ENCODE measurements at places on chromosomes 12 and 14. TPM values are rescaled to one million over a fixed set of nuclear protein-coding genes. Genes with fewer than 3 reads are reported as not detected.

DNA sequence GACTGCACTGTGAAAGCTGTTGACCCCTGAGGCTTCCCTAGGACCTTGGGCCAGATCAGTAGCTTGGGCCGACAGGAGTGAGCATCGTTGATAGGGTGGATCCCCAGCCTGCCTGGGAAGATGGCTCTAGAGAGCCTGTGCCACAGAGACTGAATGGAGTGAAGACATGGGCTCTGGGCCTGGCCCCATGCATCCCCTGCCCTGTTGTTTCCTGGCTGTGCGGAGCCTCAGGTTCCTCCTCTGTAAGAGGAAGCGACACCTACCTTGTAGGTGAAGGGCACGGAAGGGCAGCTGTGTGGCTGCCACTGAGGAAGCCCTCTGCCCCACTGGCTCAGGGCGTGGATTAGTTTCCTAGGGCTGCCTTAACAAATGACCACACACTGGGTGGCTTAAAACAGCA is 23.9 kb downstream of the PLEKHG3 start:
- no peak overlapping the region for H3K4me3 ChIP-seq
- peaks cover 12% of the 10 kb centered on the region for H3K4me1 ChIP-seq
- DNase-seq: peak; percentile 13

DNA sequence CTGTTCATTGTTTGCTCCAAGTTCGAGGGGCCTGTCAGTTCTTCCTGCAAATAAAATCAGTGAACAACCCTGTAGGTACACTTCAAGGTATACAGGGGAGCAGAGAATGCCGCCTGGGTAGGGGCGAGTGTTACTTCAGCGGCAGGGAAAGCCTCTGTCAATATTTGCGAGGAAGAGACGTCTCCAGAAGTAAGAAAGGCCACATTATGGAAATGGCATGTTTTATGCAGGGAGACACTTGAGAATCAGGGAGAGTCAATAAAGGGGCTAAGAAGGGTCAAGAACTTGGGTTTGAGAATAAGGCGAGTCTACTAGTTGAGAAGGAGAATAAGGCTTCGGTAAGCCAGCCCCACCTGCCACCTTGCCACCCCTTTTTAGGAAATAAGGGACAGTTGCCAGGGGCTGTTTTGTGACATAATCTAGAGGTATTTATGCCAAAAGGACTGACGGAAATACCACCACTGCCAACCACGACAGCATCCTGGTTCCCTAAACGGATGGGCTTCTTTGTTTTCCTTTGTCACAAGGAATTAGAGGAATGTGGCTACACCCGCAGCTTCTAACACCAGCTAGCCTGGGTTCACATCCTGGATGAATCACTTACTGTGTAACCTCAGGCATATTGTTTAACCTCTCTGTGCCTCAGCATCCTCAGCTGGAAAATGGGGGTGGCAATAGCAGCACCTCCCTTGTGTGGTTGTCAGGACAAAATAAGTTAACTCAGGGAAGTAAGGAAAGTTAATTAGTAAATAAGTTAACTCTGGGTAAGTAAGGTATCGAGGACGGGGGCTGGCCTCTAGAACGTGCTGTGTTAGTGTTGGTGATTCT is 67.7 kb downstream of the EID3 start:
- no peak for DNase-seq
- no peaks in the 10 kb centered on the region for H3K27me3 ChIP-seq
- H3K4me1 ChIP-seq: no peaks in the 10 kb centered on the region
- H3K4me3 ChIP-seq: no peak overlapping the region
- no peak overlapping the region for H3K27ac ChIP-seq

DNA sequence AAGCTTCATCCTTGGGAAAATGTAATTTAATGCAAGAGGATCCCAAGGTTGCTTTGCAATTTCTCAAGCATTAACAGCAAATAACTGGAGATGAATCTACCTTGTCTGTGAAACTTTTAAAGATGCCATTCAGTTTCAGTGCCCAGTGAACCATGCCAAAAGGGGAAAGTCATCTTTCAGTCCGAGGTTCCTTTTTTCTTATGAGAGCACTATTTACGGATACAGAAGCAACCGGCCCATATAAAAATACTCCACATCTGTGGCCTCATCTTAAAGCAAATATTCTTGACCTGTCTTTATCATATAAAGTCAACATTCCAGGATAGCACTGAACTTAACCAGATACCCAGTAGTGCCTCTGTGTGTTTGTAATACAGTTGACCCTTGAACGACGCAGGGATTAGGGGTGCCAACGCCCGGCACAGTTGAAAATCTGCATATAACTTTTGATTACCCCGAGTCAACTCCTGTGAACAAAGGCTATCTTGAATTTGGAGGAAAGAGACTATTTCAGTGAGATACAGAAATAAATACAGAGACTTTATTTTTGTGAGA is 209.4 kb downstream of the PCNX1 start:
- no peaks in the 10 kb centered on the region for H3K36me3 ChIP-seq
- no peak overlapping the region for H3K4me3 ChIP-seq
- no peak overlapping the region for H3K27ac ChIP-seq

- no peak for DNase-seq
- H3K36me3 ChIP-seq: no peaks in the 10 kb centered on the region
- no peak overlapping the region for H3K27ac ChIP-seq
- H3K27me3 ChIP-seq: no peaks in the 10 kb centered on the region
- H3K4me1 ChIP-seq: peaks cover 15% of the 10 kb centered on the region
These were observed 1.8 kb downstream of the SART3 start for GRCh38 chr12:108559007-108559655.

DNA sequence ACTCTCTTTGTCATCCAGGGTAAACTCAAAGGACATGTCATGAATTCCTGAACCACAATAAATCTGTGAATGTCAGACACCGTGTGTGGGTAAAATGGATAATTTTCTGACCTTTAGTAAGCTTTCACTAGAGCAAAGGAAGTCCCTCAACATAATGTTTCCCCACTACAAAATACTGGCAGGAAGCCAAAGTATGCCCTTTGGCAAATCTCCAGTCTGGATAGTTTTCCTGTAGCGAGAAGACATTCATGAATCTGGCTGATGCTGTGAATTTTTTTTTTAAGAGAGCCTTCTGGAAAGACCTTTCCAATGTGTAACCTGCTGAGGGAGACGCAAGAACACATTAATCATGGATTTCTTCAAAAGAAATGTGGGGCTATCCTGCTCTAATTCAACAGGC is 389.6 kb upstream of the DDHD1 start:
- H3K27me3 ChIP-seq: no peaks in the 10 kb centered on the region
- DNase-seq: no peak
- no peaks in the 10 kb centered on the region for H3K36me3 ChIP-seq
- H3K4me3 ChIP-seq: no peak overlapping the region

GRCh38 chr12:122024132-122024785 is 2.6 kb downstream of the BCL7A start:
- H3K4me1 ChIP-seq: peaks cover 12% of the 10 kb centered on the region
- DNase-seq: peak; percentile 56
- H3K27me3 ChIP-seq: no peaks in the 10 kb centered on the region
- peak overlapping the region; percentile 89 for H3K27ac ChIP-seq

GRCh38 chr12:120259418-120260202 is 5.9 kb downstream of the PXN start:
- H3K36me3 ChIP-seq: no peaks in the 10 kb centered on the region
- H3K4me1 ChIP-seq: peaks cover 8% of the 10 kb centered on the region
- H3K27me3 ChIP-seq: no peaks in the 10 kb centered on the region
- no peak for DNase-seq
- H3K27ac ChIP-seq: no peak overlapping the region

- no peak overlapping the region for H3K4me3 ChIP-seq
- H3K27me3 ChIP-seq: no peaks in the 10 kb centered on the region
- no peaks in the 10 kb centered on the region for H3K36me3 ChIP-seq
- H3K27ac ChIP-seq: no peak overlapping the region
These were observed 91.3 kb upstream of the PLEKHA5 start for GRCh38 chr12:19038209-19038608.

- H3K27ac ChIP-seq: no peak overlapping the region
- no peaks in the 10 kb centered on the region for H3K4me1 ChIP-seq
- DNase-seq: no peak
- H3K36me3 ChIP-seq: no peaks in the 10 kb centered on the region
- H3K27me3 ChIP-seq: no peaks in the 10 kb centered on the region
- H3K4me3 ChIP-seq: no peak overlapping the region
These were observed 243.3 kb upstream of the FKBP4 start for GRCh38 chr12:2551412-2551900.

The HOXC6 gene
- 0.19 TPM for total RNA-seq

DNA sequence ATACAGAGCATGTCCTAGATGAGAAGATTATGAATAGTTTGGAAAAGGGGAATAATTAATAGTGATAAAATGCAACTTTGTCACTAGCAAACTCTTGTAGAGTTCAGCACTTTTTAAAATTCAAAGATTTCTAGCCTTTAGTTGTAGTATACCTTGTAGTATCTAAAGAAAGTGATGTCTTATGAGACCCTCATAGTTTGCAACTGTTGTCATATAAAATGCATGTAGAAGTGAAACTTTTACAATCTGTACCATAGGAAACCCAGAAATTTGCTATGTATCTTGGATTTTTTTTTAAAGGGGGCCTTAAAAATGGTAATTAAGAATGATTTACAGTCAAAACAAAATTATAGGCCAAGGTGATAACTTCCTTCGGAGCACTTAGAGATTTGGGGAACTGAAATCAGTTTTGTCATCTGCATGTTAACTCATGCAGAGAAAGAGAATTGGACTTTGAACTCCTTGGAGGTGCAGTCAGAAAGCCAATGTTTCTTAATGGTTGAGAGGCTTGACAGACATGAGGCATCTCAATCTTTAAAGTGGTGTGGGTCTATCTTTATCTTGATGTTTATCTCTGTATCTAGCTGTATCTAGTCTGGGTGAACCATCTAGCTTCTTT is 1.3 kb downstream of the LRRK2 start:
- no peaks in the 10 kb centered on the region for H3K27me3 ChIP-seq
- no peak overlapping the region for H3K27ac ChIP-seq
- H3K36me3 ChIP-seq: no peaks in the 10 kb centered on the region
- H3K4me3 ChIP-seq: peak overlapping the region; percentile 68
- no peak for DNase-seq

The LRIG3 gene
- 22.0 TPM for total RNA-seq

GRCh38 chr12:128365651-128366231 is 98.8 kb downstream of the TMEM132C start:
- H3K36me3 ChIP-seq: no peaks in the 10 kb centered on the region
- no peaks in the 10 kb centered on the region for H3K4me1 ChIP-seq
- no peak for DNase-seq
- no peak overlapping the region for H3K27ac ChIP-seq

DNA sequence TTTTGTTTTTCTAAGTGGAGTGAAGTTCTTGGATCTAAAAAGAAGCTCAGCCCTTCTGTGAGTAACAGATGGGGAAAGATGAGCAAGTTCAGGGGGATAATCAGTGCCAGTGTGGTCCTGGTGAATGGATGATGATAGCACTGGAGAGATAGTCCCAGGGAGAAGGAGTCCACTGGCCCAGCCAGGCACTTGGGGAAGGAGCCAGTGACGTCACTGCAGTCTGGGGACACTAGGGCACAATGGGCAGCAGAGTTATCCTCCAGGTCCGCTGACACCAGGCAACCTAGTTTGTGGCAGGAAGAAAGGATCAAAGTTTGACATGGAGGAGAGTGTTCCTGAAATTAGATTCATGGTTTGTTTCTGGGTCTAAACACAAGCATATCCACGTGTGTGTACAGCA is 101.5 kb downstream of the NTF3 start:
- H3K36me3 ChIP-seq: no peaks in the 10 kb centered on the region
- no peak for DNase-seq
- no peak overlapping the region for H3K27ac ChIP-seq
- H3K4me1 ChIP-seq: no peaks in the 10 kb centered on the region
- no peak overlapping the region for H3K4me3 ChIP-seq

- no peak overlapping the region for H3K27ac ChIP-seq
- no peaks in the 10 kb centered on the region for H3K27me3 ChIP-seq
- no peak for DNase-seq
- H3K4me3 ChIP-seq: no peak overlapping the region
- no peaks in the 10 kb centered on the region for H3K4me1 ChIP-seq
These were observed 12.4 kb downstream of the IL22 start for GRCh38 chr12:68240975-68241374.

The KRT2 gene
- total RNA-seq: not detected

DNA sequence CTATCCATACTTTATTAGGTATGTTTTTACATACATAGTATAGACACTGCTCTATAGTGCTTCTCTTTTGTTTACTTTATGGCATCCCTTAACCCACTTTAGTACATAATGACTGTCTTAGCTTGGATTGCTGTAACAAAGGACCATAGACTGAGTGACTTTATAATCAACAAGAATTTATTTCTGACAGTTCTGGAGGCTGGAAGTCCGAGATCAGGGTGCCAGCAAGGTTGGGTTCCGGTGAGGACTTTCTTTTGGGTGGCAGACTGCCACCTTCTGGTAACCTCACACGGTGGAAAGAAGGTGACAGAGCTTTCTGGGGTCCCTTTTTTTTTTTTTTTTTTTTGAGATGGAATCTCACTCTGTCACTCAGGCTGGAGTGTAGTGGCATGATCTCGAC is 48.6 kb upstream of the PPM1H start:
- no peak overlapping the region for H3K4me3 ChIP-seq
- H3K36me3 ChIP-seq: no peaks in the 10 kb centered on the region
- DNase-seq: no peak

The NID2 gene
- 3.8 TPM for total RNA-seq

GRCh38 chr12:82383930-82384552 is 25.7 kb downstream of the METTL25 start:
- no peaks in the 10 kb centered on the region for H3K36me3 ChIP-seq
- H3K27ac ChIP-seq: no peak overlapping the region
- H3K27me3 ChIP-seq: no peaks in the 10 kb centered on the region
- DNase-seq: no peak
- no peaks in the 10 kb centered on the region for H3K4me1 ChIP-seq

GRCh38 chr14:95156161-95157047 is 925 bp downstream of the DICER1 start:
- H3K36me3 ChIP-seq: no peaks in the 10 kb centered on the region
- peak; percentile 45 for DNase-seq
- peak overlapping the region; percentile 85 for H3K4me3 ChIP-seq
- H3K4me1 ChIP-seq: peaks cover 46% of the 10 kb centered on the region
- H3K27ac ChIP-seq: peak overlapping the region; percentile 96

GRCh38 chr14:22837750-22838538 is 1.6 kb downstream of the MMP14 start:
- peak overlapping the region; percentile 38 for H3K4me3 ChIP-seq
- peaks cover 8% of the 10 kb centered on the region for H3K36me3 ChIP-seq
- DNase-seq: peak; percentile 36
- peak overlapping the region; percentile 72 for H3K27ac ChIP-seq
- no peaks in the 10 kb centered on the region for H3K27me3 ChIP-seq
- H3K4me1 ChIP-seq: peaks cover 16% of the 10 kb centered on the region

DNA sequence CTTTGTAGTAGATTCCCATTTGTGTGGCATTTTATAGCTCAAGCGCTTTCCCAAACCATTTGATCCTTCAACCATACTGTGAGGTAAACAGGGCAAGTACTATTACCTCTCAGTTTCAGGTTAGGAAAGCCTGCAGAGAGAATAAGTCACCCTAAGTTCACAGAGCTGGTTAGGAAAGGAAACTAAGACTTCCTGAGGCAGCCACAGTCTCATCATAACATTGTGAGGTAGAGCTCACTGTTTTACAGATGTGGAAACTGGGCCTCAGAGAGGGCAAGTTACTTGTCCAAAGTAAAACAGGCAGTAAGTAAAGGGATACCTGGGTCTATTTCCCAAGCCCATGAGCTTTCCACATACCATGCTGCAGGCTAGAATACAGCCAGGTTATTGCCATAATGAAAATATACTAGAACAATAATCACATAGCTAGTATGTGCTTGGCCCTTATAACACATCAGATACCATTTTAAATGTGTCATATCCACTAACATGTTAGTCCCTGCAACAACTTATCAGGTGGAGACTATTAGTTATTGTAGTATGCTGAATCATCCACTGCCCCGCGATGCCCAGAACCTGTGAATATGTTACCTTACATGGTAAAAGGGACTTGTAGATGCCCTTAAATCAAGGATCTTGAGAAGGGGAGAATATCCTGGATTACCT is 150.9 kb upstream of the GRIP1 start:
- no peaks in the 10 kb centered on the region for H3K36me3 ChIP-seq
- no peak for DNase-seq
- H3K4me3 ChIP-seq: no peak overlapping the region

The ACSS3 gene
- total RNA-seq: 2.1 TPM
